ENCODE measurements at places on chromosomes 6 and 20. TPM values are rescaled to one million over a fixed set of nuclear protein-coding genes. Genes with fewer than 3 reads are reported as not detected.

The PDYN gene
- polyA plus RNA-seq: not detected

The CST11 gene
- polyA plus RNA-seq: not detected

The SIRPD gene
- not detected for polyA plus RNA-seq

The IRAK1BP1 gene
- 0.99 TPM for polyA plus RNA-seq

The KIF25 gene
- not detected for polyA plus RNA-seq

The PCK1 gene
- not detected for polyA plus RNA-seq

The SLA2 gene
- 15.0 TPM for polyA plus RNA-seq

The L3MBTL3 gene
- 6.6 TPM for polyA plus RNA-seq

The FERMT1 gene
- polyA plus RNA-seq: not detected

The KIAA1755 gene
- polyA plus RNA-seq: not detected

The LINC00237 gene
- not detected for polyA plus RNA-seq

The OR2J3 gene
- polyA plus RNA-seq: not detected

The NRSN1 gene
- polyA plus RNA-seq: not detected

The RIPPLY2 gene
- polyA plus RNA-seq: not detected

The SLC13A3 gene
- polyA plus RNA-seq: not detected

The KCNG1 gene
- polyA plus RNA-seq: not detected

The C20orf144 gene
- not detected for polyA plus RNA-seq

The AIF1 gene
- polyA plus RNA-seq: 33.2 TPM

The CRISP2 gene
- polyA plus RNA-seq: not detected

The SS18L1 gene
- polyA plus RNA-seq: 0.86 TPM

The OTOR gene
- not detected for polyA plus RNA-seq

The PACRG gene
- not detected for polyA plus RNA-seq

The OR2J2 gene
- not detected for polyA plus RNA-seq

The PTCRA gene
- not detected for polyA plus RNA-seq

The FOXS1 gene
- not detected for polyA plus RNA-seq

The METTL24 gene
- polyA plus RNA-seq: 0.98 TPM

The PPP1R16B gene
- 40.2 TPM for polyA plus RNA-seq

The ACAT2 gene
- 33.3 TPM for polyA plus RNA-seq

The ULBP3 gene
- polyA plus RNA-seq: 2.2 TPM

The KHDC1L gene
- polyA plus RNA-seq: not detected

The GABRR1 gene
- polyA plus RNA-seq: not detected

The FOXA2 gene
- polyA plus RNA-seq: not detected

The C6orf132 gene
- not detected for polyA plus RNA-seq

The MMP24 gene
- 0.18 TPM for polyA plus RNA-seq

The SLC22A23 gene
- 0.47 TPM for polyA plus RNA-seq

The FILIP1 gene
- not detected for polyA plus RNA-seq

The KCNK15 gene
- polyA plus RNA-seq: not detected

The RAET1L gene
- polyA plus RNA-seq: not detected

The TCP11 gene
- not detected for polyA plus RNA-seq

The BRD2 gene
- 89.9 TPM for polyA plus RNA-seq

The CD164 gene
- 291 TPM for polyA plus RNA-seq

The TUBB1 gene
- 0.10 TPM for polyA plus RNA-seq

The PRL gene
- polyA plus RNA-seq: 0.21 TPM

The ARID1B gene
- polyA plus RNA-seq: 19.1 TPM

The ME1 gene
- polyA plus RNA-seq: 4.9 TPM

The XKR7 gene
- 0.02 TPM for polyA plus RNA-seq

The PROKR2 gene
- polyA plus RNA-seq: 0.94 TPM

The FGD2 gene
- polyA plus RNA-seq: 0.53 TPM

The SLC22A2 gene
- polyA plus RNA-seq: not detected

The YIPF3 gene
- 86.5 TPM for polyA plus RNA-seq

The ETV7 gene
- 2.4 TPM for polyA plus RNA-seq

The PI3 gene
- polyA plus RNA-seq: not detected

The NOX3 gene
- not detected for polyA plus RNA-seq

The MCCD1 gene
- polyA plus RNA-seq: not detected

The BPIFA3 gene
- not detected for polyA plus RNA-seq

The GRIK2 gene
- polyA plus RNA-seq: not detected

The ZBTB12 gene
- polyA plus RNA-seq: not detected

The SEMG1 gene
- polyA plus RNA-seq: not detected

Data from CD8-positive, alpha-beta memory T cell (primary cell).